CD4-positive, alpha-beta T cell treated with Interleukin-6 at 100 ng/mL for 8 hours (primary cell): ENCODE measurements at places on chromosomes 6 and 20.

GRCh38 chr6:97053643-97054411 lies 129.3 kb downstream of the KLHL32 start:
- no peak for DNase-seq

DNA sequence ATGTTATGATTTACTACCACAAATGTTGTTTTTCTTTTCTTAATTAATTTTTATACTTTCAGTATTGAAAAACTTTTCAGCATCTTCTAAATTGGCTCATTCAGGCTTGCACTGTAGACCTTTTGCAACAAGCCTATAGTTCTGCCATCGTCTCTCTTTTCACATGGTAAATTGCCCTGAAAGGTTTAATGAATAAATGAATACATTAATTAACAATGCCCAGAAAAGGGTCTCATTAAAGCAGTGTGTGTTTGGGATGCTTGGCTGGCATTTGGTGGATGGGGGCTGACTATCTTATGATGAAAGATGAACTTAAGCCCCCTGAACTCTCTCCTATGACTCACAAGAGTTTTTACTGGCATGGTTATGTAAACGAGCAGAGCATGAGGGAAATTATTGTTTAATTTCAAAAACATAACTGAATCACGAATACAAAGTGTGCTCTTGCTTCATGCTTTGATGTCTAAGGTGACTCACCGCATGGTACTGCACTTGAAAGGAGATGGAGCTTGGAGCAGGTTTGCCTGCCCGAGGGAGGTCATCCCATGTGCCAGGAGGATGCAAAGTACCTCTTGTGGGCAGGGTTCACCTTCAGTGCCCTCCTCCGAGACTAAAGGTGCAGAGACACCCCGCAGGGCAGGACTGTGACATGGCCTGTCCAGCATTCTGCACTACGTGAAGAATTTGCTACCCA lies 13.8 kb upstream of the PCK1 start:
- no peak for DNase-seq

- DNase-seq = no peak
These were observed 1192.4 kb upstream of the CITED2 start for GRCh38 chr6:140566781-140567277.

DNA sequence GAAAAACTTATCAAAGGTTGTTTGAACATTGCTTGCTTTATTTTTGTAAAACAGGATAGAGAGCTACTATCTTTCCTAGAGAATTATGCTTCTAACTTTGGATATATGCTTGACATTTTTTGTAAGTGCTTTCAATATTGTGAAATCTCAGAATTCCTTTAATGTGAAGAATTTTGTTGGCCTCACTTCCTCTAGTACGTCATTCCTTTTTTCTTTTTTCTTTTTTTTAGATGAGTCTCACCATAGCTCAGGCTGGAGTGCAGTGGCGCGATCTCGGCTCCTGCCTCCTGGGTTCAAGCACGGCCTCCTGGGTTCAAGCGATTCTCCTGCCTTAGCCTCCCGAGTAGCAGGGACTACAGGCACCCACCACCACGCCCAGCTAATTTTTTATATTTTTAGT lies 668.1 kb downstream of the RFPL4B start:
- DNase-seq = no peak

DNA sequence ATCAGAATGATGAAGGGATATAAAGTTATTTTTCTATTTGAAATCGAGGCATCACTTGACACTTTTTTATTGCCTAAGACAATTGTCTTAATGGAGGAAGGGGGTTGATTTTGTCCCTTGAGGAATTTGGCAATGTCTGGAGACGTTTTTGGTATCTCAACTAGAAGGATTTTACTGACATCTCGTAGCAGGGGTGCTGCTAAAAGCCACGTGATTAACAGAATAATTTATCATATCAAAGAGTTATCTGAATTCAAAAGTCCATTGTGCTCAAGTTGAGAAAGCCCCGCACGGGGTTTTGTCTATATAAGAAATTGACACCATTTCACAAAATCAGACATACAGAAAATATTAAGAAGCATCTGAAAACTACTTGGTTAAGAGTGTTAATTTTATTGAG lies 1.5 kb upstream of the TAAR6 start:
- DNase-seq = no peak
